Ammon's horn (tissue), 1 donor: ENCODE measurements at places on chromosomes 11 and 22.

GRCh38 chr22:42397332-42398249 lies 34.6 kb downstream of the NFAM1 start:
- peak; percentile 57 for DNase-seq

DNA sequence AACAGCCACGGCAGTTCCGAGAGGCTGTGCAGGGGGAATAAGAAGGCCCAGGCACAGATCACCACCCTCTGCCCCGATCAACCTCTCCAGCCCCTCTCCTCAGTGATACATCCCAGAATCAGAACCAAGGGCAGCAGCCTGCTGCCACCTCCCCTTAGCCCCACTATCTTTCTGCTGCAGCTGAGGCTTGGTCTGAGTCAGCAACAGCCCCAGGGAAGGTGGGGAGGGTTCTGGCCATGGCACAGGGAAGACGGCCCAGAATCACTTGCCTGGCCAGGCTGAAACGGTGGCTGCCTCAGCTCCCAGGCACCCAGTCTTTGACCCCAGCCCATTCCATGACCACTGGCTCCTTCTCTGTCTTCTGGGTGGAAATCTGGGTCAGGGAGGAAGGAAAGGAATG lies 2.3 kb downstream of the CHID1 start:
- no peak for DNase-seq

GRCh38 chr11:132131047-132131446 lies 760.6 kb downstream of the NTM start:
- no peak for DNase-seq

DNA sequence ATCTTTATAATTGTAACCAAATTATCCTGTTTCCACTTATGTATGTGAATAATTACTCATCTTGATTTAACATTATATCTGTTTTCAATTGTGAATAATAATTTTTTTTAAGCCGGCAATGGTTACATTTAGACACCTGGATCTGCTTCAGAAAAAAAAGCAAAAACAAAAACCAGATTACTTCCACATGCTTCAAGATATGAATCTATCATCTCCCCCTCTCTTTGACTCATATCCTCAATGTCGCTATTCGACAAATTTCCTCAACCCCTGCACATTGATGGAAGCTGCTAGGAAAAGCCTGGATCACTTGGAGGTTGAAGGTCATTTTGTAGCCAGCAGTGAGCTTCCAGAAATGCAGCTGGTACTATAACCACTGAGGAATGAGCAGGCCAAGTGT lies 42.7 kb downstream of the SLC1A2 start:
- no peak for DNase-seq

DNA sequence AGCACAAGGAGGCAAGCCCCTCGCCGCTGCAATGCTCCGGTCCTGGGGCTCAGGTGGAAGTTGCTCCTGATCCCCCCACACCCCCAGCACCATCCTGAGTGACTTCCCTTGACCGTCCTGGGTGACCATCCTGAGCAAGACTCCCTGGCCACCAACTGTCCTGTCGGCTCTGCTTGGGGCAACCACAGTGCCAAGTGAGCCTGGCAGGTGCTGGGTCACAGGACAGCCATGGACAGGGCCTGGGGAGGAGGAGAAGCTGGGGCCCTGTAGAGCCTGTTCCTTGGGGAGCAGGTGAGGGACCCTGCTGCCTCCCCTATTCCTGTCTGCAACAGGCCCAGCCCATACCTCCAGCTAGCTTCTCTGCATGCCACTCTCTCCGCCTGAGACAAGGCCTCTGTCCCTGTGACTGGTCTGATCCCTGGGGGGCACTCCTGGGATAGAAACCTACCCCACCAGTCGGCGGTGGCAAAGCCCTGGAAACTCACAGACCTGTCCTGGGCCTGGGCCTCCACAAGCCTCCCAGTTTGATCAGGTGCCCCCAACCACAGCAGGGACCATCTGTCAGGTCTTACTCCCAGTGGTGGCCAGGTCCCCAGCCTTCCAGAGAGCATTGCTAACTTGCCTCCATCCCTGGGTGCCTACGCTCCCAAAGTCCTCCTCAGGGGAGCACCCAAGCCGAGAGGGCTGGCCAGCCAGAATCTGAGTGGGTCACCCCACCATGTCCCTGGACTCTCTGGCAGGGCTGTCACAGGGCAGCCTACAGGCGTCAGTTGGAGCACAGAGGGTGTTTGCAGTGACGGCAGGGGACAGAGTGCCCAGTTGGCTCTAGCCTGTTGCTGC lies 68.7 kb upstream of the WNT7B start:
- peak; percentile 77 for DNase-seq

- no peak for DNase-seq
Observed at GRCh38 chr22:45910928-45911467, 66.0 kb downstream of the WNT7B start.

GRCh38 chr11:121048464-121049233 lies 24.7 kb downstream of the TBCEL start:
- DNase-seq = no peak

DNA sequence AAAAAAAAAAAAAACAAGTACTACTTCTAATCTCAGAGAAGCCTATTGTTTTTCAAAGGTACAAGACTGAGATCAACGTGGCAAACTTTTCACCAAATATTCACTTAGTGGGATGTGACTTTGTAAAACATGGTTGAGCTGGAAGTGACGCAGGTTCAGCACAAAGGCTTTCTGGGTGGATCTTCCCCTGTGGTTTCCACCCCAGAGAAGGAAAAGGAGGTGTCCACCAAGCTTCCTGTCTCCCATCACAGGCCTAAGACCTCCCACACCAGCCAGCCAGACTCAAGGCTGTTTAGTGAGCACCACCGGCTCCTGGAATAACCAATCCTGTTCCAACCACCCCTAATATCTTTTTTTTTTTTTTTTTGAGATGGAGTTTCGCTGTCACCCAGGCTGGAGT lies 5.7 kb downstream of the TMEM184B start:
- DNase-seq = no peak

- DNase-seq = no peak
Observed at GRCh38 chr11:46918788-46919513, 601 bp upstream of the LRP4 start.

- DNase-seq = peak; percentile 21
Observed at GRCh38 chr11:13276454-13276831, 1.1 kb upstream of the BMAL1 start.

- no peak for DNase-seq
Observed at GRCh38 chr11:78325274-78325781, 92.3 kb downstream of the GAB2 start.

DNA sequence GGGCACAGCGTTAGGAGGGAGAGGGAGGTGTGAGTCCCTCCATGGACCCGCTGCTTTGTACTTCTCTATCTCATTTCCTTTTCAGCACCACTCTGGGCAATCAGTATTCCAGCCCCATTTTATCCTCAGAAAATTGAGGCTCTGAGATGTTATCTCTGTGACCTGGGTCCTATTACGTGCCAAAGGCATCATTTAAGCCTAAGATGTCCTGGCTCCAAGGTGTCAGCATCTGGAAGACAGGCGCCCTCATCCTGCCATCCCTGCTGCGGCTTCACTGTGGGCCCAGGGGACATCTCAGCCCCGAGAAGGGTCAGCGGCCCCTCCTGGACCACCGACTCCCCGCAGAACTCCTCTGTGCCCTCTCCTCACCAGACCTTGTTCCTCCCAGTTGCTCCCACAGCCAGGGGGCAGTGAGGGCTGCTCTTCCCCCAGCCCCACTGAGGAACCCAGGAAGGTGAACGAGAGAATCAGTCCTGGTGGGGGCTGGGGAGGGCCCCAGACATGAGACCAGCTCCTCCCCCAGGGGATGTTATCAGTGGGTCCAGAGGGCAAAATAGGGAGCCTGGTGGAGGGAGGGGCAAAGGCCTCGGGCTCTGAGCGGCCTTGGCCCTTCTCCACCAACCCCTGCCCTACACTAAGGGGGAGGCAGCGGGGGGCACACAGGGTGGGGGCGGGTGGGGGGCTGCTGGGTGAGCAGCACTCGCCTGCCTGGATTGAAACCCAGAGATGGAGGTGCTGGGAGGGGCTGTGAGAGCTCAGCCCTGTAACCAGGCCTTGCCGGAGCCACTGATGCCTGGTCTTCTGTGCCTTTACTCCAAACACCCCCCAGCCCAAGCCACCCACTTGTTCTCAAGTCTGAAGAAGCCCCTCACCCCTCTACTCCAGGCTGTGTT lies 829 bp upstream of the APOC3 start:
- DNase-seq = no peak

DNA sequence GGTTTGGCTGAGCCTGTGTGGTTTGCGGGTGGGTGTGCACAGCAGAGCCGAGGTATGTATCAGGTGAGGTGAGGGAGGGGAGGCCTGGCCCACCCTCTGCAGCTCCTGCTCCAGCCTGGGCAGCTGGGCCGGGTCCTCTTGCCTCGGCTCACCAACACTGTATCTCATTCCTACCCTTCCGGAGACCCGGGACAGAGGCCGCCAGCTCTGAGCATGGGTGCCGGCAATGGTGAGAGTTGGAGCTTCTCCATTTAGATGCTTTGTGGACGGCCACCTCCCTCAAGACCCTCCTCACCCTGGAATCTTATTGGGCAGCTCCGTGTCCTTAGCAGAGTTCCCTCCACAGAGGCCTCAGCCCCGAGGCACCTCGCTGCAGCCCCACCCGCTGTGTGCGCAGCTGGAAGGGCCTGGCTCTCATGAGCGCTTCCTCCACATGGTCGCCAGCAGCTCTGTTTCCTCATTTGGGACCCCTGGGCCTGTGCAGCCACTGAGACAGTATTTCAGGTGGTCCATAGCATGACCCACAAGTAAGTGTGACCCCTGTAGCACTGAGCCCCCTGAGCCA lies 55.7 kb downstream of the ANO1 start:
- no peak for DNase-seq

DNA sequence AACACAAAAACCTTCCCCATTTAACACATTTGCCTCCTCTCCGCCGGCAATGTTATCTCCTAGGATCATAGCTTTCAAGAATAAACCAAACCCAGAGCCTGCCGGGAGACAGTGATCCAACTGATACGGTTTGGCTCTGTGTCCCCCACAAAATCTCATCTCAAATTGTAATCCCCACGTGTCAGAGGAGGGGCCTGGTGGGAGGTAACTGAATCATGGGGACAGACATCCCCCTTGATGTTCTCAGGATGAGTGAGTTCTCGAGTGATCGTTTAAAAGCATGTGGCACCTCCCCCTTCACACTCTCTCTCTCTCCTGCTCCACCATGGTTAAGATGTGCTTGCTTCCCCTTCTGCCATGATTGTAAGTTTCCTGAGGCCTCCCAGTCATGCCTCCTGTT lies 33.3 kb downstream of the RBFOX2 start:
- DNase-seq = no peak

- DNase-seq = no peak
Observed at GRCh38 chr22:20510811-20511577, 3.6 kb downstream of the MED15 start.

GRCh38 chr11:64571410-64572091 lies 19.5 kb upstream of the SLC22A12 start:
- no peak for DNase-seq

DNA sequence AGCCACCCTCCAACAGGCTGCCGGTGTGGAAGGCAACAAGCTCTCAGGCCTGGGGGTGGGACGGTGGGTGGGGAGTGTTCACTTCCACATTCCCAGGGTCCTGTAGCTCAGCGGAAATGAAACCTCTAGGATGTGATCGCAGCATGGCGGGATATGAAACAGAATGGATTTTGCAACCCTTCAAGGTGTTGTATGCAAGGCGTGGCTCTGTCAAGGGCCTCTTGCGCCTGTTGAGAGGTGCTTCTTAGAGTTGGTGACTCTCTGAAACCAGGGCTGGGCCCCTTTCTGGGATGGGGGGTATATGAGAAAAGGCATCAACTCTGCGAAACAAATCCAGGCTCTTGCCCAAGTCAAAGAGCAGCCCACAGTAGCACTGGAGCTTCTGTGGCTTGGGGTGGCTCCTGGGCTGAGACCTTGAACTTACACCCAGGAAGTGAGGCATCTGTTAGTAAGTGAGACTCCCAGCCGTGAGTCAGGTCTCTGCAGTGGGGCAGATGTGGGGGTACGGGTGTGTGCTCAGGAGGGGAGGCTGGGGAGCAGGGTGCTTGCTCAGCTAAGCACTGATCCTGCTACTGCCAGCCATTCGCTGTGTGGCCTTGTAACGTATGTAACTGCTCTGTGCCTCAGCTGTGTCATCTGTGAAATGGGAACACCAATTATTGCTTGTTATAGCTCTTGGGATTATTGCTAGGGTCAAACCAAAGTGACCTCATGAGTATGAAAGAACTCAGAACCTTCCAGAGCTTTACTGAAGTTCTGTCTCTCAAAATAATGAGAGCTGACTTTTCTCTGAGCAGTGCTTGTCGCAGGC lies 28.3 kb downstream of the NECTIN1 start:
- no peak for DNase-seq

GRCh38 chr11:66600631-66601233 lies 7.7 kb downstream of the CCS start:
- DNase-seq = no peak
